ENCODE measurements at places on chromosomes 3 and 15. TPM values are rescaled to one million over a fixed set of nuclear protein-coding genes. Genes with fewer than 3 reads are reported as not detected.

The CLDN18 gene
- not detected for total RNA-seq

The CDHR4 gene
- 0.44 TPM for total RNA-seq

The IL17RD gene
- 1.3 TPM for total RNA-seq

The CADPS gene
- not detected for total RNA-seq

The PYDC2 gene
- total RNA-seq: not detected
